ENCODE measurements at places on chromosomes 7 and 10.

DNA sequence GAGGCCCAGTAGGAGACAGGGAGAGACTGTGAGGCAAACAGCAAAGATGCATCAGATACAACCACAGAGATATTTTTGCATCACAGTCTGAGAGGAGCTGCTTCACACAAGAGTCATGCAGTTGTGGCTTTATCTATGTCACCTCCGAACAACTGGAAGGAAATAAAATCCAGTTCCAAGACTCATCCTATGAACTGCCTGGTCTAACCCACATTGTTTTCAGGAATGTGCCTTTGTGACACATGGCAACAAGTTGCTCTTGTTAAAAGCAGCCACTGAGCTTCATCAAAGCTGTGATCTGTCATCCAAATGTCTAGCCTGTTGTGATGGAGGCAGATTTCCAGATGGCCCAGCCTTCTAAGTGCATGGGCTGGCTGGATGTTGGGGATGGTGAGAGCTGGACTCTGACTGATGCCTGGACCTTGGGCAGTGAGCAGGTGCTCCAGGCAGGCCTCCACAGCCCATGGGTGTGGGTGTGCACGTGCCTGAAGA, 255.0 kb downstream of the BMPER start:
- no peak for DNase-seq

GRCh38 chr7:123635551-123636359, 19.9 kb upstream of the LMOD2 start:
- DNase-seq = no peak

DNA sequence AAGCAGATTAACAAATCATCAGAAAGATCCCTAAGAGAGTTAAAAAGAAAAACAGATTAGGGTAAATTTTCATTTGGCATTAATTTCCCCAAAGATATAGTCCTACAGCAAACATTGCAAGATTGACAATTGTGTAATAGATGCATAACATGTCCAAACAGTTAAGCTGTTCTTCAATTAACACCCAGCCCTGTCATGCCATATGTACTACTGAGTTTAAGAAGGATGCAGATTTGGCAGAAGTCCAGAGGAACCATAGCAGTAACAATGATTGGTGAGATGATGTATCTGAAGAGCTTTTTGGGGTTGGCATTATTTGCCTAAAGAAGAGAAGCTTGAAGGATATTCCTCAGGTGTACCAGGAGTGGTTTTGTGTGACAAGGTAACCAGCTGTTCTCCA, 287.6 kb downstream of the LRMDA start:
- DNase-seq = no peak

GRCh38 chr7:151558575-151558974, 38.9 kb upstream of the RHEB start:
- DNase-seq = no peak

GRCh38 chr7:102261451-102261850, 25.2 kb upstream of the SH2B2 start:
- DNase-seq = peak; percentile 69

- no peak for DNase-seq
Observed at GRCh38 chr7:138903186-138903820, 77.9 kb downstream of the KIAA1549 start.

GRCh38 chr10:62034096-62034640, 132.7 kb downstream of the ARID5B start:
- DNase-seq = no peak

GRCh38 chr7:90945104-90945787, 319.0 kb upstream of the FZD1 start:
- no peak for DNase-seq

GRCh38 chr10:112671743-112672142, 224.7 kb downstream of the VTI1A start:
- no peak for DNase-seq

- DNase-seq = no peak
Observed at GRCh38 chr7:121605317-121605680, 209.2 kb upstream of the FAM3C start.

- no peak for DNase-seq
Observed at GRCh38 chr10:30553018-30553625, 76.4 kb downstream of the LYZL2 start.

GRCh38 chr10:112247791-112248190, 35.4 kb upstream of the TECTB start:
- no peak for DNase-seq

- peak; percentile 15 for DNase-seq
Observed at GRCh38 chr7:12436896-12437535, 33.4 kb upstream of the VWDE start.

DNA sequence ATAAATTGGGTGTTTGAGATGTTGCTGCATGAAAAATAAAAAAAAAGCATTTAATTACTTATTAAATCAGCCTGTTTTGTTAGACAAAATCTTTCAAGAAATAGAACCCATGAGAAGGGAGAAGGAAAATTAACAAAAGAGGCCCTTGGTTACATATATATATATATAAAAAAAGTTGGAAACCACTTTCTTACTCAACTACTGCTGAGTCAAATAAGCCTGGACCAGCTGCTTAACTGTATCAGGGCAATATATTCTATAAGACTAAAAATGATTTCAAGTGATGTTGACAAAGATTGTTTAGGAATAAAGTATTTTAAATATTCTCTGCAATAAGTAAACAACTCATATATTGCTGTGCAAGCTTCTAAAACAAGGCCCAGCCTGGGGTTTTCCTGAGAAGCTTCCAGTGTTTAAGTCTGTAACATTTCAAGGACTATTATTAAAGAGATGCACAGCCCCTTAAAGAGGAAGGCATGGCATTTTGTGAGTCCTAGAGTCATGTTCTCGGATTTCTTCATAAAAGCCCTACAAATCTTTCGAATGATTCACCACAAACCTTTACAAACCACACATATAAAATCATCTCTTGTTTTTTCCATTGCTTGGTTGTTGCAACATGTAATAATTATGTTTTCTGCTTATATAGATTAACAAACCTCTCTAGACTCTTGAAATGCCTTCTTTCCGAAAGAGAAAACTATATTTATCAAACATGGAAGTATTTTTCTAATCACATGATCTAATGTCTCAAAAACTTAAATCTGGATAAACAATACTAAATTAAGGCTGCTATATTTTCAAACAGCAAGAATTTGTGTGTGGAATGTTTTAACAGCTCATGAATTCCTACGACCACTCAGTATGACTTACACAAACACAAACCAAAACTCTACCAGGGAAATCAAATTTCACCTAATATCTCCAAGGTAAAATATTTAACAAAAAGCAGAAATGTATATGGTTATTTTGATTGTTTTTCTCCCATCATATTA, 14.3 kb downstream of the JAZF1 start:
- DNase-seq = no peak

DNA sequence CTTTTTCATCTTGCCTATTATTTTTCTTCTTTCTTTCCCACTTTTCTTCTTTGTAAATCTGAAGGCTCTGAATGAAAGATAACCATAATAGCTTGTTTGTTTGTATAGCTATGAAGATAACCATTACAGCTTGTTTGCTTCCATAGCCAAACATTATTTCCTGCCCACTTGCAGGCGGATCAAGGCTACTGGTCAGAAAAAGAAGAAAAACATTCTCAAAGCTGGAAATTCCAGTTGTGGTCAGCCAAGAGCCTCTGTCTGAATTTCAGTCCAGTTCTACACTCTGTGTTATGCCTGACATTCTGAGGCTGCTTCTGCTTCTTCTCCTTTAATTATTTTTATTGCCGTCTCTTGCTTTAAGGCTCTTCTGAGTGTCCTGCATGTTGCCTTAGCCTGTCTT, 48.9 kb downstream of the TMEM178B start:
- DNase-seq = no peak

DNA sequence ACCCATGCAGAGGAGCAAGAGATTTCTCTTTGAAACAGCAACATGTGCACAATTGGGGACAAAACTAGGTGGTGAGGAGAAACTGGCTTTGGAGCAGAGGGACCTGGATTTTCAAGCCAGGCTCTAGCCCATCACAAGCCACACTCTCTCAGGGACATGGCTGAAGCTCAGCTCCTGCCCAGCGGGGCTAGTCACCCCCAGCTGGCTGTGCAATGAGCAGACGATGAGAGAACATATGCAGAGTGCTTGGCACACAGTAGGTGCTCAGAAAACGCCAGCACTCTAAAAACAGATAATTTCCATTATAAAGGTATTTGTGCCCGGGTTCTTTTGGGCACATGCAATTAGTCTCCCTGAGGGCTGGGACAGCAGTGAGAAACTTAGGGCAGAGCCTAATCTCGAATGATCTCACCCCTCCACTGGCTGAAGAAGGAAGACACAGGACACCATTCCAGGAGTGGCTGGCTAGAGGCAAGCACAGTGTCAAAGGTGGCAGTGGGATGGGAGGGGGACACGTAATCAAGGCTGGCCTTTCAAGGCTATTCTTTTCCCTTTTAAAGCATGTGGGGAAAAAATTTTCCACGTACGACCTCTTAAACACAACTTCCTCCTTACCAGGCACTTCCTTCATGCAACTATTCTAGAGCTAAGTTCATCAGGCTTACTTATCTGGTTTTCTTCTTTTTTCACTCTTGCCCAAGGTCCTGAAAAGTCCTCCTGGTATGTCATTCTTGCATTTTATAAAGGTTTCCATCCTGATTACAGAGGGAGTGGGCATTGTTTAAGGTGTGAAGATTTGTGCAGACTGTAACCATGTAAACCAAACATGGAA, 15.1 kb downstream of the FAM53B start:
- DNase-seq = peak; percentile 66

DNA sequence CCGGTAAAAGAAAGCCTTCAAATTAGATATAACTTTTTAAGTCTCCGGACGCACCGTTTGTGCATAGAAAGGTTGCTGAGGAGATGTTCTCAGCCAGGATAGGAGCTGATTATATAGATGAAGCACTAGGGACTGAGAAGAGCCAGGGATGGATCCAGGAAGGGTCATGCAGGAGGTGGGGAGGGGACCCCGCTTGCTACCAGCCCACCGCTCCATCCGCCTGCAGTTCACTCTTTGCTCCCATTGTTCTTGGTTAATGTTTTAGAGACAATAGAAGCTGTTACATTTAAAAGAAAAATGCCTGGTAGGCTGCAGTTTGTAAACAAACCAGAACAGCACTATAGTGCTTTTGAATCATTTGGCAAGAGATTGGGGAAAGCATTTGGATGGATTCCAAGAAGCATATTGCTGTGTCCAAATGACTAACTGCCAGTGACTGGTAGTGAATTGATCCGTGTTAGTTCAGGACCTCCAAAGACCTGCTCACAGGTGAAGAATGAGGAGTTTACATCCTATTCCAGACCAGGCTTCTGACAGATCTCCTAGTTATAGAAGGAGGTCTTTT, 175.9 kb upstream of the TAC1 start:
- peak; percentile 58 for DNase-seq

GRCh38 chr7:19210893-19211413, 65.7 kb upstream of the FERD3L start:
- DNase-seq = no peak

- no peak for DNase-seq
Observed at GRCh38 chr7:135493362-135493761, 16.5 kb downstream of the CNOT4 start.

GRCh38 chr7:155001756-155002410, 1.0 kb downstream of the PAXIP1 start:
- no peak for DNase-seq

DNA sequence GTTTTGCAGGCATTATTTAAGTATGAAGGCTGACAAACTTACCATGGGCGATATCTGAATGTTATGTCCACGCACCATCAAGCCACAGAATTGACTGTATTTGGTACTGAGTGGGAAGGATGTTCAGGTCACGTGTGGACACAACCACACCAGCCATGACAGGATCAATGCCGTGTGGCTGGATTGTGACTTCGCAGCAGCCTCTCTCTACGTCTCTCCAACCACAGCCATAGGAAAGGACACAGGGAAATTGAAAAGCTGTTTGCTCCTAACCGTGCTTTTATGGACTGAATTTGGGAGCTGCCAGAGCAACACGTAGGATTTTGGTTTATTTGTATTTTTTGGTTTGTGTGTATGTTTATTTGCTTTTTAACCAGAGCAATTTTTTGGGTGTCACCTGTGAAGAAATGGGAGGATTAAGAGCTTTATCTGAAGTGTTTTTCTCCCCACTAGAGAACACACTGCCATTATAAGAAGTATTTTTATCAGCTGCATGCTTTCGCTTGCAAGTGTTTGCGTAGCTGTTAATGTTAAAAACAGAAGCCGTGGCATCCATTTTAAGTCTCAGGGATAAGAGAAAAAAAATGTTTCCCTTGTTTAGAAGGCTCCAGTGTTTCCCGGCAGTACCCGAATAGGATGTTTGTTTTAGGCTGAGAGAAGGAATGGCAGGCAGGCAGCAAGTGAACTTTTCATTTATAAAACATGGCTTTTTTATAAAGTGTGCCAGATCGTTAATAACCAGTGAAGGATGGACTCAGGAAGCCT, 401.1 kb upstream of the NFE2L3 start:
- DNase-seq = peak; percentile 14

DNA sequence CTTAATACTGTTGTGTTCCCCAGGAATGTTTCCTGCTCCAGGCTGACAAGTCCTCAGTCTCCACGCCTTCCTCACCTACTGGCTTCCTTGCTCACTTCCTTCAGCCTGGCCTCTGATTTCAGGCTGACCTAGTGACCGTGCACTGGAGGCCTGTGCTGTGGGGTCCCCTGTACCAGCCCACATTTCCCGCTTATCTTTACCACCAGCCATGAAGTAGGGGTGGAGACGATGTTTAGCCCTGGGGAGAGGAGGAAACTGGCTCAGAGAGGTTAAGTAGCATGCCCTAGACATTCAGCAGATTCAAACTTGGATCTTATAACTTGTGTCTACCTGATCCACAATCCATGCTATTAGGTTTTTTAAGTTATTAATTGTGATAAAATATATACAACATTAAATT, 4.8 kb upstream of the ZNF488 start:
- no peak for DNase-seq

DNA sequence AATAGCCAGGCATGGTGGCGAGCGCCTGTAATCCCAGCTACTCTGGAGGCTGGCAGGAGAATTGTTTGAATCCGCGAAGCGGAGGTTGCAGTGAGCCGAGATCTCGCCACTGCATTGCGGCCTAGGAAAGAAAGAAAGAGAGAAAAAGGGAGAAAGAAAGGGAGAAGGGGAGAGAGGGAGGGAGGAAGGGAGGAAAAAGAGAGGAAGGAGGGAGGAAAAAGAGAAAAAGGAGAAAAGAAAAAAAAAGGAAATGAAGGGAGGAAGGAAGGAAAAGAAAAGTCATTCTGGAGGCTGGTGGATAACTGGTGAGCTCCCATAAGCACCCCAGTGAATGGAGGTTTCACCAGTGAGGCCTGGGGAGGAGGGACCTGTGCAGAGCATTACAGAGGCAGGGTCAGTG, 7.6 kb upstream of the OGDHL start:
- DNase-seq = no peak

DNA sequence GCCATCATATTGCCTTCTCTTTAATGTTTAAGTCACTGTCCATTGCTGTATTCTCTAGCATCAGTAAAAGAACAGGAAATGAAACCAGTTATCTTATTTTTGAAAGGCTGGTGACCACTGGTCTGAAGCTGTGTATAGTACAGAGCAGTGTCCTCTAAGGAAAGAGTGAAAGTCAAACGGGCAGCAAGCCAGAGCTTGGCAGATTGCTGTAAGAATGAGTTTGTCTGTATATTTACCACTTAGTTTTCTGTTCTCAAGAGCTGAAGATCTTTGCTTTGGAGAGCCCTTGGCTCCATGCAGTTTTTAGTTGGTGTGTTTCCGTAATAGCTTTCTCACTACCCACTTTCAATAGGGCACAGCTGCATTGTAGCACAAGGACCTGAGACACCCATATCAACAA, 31.9 kb downstream of the PCBD1 start:
- DNase-seq = peak; percentile 39
